ENCODE measurements at places on chromosomes 3 and 15.

DNA sequence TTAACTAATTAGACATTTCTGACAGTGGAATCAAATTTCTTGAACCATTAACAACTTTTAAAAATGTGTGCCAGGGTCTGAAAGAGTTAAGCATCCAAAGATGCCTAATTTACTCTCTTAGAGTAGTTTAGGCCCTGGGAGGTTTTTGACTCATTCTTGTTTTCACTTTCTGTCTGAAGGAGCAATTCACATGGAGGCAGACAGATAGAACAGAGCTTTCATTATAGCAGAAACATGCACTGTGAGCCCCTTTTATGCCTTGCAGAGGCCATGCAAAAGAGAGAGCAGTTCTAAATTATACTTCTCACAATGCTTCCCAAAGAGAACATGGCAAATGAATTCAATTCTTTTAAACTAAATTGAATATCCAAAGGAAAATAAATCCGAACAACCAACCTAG is 554.8 kb downstream of the MFSD1 start:
- DNase-seq: no peak

- DNase-seq: peak; percentile 34
Observed at GRCh38 chr3:119524931-119525662, 26.8 kb downstream of the TIMMDC1 start.

DNA sequence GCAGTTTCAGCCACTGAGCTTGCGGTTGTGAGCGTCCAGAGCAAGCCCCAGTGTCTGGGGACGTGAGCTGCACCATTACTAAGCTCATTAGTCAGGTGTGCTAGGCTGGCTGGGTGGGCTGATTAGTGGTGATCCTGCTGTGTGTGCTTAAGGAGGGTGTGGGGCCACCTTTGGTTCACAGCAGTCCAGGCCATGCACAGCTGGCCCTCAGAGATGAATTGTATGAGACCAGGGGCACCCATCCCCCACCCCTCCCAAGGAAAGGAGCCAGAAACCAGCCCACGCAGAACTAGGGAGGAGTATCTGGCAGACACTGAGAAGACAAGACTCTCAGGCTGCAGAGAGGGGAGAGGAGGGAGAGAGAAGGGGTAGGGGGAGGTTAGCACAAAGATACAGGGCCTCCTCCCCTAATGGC is 3.8 kb downstream of the TYRO3 start:
- no peak for DNase-seq

- peak; percentile 69 for DNase-seq
Observed at GRCh38 chr3:52507359-52507758, 12.2 kb downstream of the STAB1 start.

DNA sequence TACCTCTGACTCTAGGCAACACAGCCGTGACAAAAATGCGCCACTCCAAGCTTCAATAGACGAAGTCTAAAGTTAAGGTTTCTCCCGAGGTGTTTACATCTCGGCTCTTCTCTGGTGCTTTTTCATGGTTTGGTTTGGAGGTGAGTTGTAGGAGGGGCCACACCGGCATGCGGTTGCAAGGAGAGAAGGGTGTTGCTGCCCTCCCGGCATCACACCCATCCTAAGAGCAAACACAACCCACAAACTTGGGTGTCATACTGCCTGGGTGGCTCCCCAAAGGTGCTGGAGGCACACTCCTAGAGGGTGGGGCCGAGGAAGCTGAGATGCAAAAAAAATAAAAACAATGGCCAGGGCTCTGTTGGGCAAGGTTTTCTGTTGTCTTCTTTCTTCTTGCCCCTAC is 225.2 kb upstream of the ICE2 start:
- no peak for DNase-seq
